ENCODE measurements at places on chromosomes 11 and 22.
A peak's percentile ranks its signal among the peaks of the same experiment; 100 is the strongest.

GRCh38 chr11:6481924-6482275 is 599 bp downstream of the TIMM10B start:
- no peak for DNase-seq

DNA sequence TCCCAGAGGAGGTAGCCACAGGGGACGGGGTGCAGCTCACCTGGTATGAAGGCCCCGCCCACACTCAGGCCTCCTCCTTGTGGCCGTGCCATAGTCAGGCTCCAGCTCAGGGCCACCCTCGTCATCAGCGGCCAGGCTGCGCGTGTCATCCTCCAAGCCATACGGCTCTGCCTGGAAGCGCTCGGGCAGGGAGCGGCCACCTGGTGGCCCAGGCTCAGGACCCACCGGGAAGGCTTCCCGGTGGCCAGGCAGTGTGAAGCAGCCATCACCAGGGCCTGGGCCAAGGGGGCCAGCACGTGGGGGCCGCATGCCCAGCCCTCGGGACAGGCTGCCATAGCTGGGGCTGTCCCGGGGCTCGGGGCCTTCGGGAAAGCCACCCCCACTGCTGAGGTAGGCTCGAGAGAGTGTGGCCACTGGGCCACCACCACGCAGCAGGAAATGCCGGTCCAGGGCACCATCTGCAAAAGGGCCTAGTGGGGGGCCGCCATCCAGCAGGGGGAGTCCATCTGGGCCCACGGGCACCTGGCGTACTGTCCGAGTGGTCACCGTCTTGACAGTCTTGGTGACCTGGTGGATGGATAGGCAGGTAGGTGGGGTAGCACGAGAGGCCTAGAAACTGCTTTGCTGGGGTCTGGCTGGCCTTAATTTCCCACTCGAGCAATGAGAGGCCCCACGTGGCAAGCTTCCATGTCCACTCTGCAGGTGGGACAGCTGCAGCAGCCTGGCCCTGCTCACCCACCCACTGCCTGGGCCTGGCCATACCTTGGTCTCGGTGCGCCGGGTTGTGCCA is 35.3 kb downstream of the ARVCF start:
- DNase-seq, result no peak

- DNase-seq, result no peak
Measured at GRCh38 chr11:3171931-3172560, 6.9 kb upstream of the OSBPL5 start.

- no peak for DNase-seq
Measured at GRCh38 chr11:2933375-2934020, 4.3 kb upstream of the PHLDA2 start.

DNA sequence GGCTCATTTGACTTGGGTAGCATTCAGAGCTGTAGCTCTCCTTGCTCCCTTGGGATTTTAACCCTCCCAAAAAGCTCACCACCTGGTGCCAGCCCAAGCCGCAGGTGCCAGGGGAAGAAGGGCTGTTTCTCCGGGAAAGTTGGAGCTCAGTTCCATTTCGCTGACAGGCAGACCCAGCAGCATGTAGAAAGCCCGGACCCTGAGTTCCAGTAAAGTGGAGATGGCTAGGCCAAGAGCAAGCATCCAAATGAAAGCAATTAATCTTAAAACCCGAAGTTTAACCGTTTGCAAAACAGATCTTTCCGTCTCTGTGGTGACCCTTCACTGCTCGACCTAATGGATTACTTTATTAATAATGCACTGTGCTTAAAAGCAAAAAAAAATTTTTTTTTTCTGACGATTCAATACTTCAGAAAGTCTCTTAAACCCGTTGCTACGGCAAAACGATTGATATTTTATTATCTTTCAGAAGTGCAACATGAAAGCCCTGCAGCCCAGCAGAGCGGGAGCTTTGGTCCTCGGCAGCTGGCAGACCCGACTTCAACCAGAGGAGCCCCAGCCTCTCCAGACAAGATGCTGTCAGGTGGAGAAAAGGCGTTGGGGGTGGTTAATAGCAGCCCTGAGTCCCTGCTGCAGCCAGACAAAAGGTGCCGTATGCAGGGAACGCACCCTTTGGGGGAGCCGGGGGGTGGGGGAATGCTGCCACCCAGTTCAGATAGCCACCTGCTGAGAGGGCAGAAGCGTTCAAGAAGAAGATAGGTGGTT is 3.3 kb downstream of the LMO1 start:
- DNase-seq, result no peak

DNA sequence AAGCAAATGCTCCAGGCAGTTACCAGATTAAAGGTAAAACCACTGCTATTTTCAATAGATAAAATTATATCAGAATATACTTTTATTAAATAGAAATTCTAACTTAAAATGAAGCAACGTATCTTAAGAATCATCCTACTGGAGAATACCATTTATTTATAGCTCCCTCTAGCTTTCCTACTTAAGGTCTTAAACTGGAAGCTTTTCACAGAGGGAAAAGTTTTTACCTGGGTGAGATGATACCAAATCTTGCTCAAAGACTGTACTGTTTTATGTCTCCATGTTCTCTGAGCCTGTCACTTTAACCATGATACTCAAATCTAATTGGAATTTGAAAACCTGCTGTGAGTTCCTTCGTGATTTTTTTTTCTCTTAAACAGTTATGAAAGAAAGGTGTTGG is 291.8 kb downstream of the AASDHPPT start:
- no peak for DNase-seq

DNA sequence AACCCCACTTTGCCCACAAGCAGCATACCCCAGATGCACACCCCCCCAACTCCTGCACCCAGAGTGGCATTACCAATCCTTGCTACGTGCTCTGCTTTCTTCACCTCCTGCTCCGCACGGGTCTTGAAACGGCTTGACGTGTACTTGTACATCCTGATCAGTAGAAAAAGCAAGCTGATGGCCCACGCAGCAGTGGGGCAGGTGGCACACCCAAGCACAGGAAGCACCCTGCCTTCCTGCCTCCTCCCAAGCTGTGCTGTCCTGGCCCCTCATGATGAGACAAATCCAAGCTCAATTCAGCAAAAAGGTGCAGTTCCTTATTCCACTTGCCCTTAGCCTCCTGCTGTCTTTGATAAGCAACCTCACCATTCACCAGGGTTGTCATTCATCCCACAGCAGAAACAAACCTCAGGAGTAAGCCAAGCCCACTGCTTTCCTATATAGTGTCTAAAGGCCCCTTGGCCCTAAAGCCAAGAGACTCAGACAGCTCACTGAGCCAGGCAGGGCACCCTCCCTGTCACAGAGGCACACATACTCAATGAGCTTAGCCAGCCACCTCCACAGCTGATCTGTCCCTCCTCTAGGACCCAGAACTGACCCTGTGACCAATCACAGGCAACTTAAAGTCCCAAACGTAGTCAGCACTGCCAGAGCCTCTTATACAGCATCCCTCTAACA is 27.8 kb downstream of the MORC2 start:
- no peak for DNase-seq

DNA sequence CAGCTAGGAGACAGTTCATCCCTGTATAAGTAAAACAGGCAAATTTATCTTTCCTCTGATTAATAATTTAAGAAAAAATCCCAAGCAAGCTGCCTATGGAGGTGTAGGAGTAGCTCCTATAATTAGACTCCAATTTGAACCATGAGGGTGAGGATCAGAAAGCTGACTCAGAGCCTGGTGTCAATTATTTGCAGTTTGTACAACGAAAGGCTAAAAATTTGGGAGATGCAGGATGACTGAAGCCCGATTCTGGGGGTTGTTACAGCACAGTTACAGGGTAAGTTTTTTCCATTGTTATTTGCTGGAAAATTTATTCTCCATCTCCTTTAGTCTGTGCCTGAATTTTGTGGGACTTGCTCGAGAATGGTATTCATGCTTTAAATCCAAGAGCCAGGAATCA is 359.4 kb upstream of the CCDC90B start:
- no peak for DNase-seq

- DNase-seq, result peak; percentile 12
Measured at GRCh38 chr22:36881504-36882245, 20.9 kb downstream of the NCF4 start.

DNA sequence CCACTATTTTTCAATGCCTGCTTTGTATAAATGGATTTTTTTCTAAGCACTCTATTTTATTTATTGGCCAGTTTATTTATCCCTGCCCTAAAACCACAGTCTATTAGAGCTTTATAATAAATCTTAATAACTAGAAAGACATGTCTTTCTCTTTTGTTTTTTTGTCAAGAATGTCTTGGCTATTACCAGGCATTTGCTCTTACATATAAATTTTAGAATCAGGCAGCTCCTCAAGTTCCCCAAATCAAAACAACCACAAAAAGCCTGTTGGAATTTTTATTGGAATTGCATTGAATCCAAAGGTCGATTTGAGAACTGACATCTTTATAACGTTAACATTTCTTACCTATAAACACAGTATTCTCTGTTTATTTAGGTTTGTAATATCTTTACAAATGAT is 85.8 kb upstream of the SC5D start:
- DNase-seq, result no peak

DNA sequence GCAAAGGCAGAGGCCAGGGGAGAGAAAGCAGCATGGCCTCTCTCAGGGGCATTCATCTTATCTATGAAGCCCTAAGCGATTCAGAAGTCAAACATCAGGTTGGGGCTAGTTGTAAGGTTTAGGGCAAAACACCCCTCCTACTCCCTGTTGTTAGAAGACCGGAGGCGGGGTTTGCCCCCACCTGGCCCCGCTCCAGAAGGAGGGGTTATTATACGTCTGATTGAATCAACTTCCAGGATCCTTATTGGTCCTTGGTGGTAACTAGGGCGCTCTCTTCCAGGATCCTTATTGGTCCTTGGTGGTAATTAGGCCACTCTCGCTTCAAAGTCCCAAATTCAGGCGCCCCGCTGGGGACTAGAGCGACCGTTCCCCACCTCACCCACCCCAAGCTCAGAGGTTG is 12.1 kb upstream of the SMTN start:
- no peak for DNase-seq

DNA sequence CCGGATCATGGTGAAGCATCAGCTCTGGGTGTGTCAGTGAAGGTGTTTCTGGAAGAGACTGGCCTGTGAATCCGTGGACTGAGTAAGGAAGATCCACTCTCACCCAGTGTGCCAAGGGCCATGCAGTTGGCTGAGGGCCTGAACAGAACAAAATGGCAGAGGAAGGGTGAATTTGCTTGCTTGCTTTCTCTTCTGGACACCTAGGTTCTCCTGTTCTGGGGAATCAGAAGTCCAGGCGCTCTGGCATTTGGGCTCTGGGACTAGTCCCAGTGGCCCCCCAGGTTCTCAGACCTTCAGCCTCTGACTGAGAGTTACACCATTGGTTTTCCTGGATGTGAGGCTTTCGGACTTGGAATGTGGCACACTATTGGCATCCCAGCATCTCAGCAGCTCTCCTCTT is 1170.8 kb downstream of the TBC1D22A start:
- no peak for DNase-seq

DNA sequence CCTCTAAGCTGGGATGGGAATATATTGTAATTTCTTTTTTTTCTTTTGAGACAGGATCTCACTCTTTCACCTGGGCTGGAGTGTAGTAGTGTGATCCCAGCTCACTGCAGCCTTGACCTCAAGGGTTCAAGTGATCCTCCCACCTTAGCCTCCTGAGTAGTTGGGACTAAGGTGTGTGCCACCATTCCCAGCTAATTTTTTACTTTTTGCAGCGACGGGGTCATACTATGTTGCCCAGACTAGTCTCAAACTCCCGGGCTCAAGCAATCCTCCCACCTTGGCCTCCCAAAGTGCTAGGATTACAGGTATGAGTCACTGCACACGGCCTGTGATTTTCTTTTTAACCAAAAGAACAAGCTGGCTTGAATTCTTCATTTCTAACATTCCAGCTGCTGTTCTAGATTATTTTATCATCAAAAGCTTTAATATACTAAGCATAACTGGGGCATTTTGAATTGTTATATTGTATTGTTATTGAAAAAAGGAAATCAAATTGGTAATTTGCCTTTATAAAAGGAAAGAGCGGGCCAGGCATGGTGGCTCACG is 26.8 kb upstream of the PPP2R1B start:
- DNase-seq, result no peak

DNA sequence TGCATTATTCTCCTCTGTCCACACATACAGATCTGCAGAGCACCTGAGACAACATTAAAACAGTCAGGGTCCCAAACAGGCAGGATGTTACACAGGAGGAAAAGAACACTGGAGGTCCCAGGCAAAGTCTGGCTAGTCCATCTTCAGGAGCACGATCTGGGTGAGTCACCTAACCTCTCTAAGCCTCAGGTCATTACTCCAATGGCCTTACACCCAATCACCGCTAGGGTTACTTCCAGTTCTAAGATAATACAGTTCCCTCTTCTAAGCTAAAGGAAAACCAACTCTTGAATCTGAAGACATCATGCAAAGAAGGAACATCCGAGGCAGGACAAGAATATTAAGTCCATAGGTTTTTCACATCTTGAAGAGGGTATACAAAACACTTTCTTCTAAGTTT is 24.5 kb downstream of the ASCC2 start:
- no peak for DNase-seq

DNA sequence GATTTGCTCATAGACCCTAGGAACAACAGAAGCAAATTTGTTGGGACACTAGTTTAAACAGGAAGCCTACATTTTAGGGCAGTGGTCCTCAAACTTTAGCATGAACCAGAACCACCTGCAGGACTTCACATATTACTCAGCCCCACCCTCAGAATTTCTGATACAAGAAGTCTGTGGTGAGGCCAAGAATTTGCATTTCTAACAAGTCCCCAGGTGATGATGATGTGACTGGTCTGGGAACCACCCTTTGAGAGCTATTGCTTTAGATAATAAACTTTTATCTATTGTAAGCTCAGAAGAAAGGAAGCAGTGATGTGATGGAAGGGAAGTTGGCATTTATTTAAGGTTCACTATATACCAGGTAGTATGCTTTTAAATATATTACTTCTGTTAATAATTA is 194.0 kb downstream of the FAM181B start:
- DNase-seq, result no peak

DNA sequence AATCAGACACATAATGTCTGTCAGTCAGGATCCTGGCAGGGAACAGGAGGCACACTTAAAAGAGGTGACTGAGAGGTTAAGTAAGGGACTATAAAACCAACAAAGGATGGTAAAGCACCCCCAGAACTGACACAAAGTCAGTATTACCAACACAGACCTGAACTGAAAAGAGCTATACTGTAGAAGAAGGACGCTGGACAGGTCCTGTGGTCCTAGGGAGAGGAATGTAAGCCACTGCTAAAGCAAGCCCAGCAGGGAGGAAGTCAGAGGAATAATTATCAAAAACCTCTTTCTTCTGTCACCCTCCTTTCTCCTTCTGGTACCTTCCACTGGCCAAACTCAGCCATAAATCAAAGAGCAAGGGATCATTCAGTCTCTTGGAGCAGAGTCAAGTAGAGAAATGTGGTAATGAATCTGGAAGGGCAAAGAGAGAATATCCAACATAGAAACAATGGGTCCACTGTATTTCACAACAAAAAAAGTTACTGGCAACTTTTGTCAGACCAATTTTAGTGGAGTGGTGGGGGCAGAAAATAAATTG is 33.4 kb upstream of the ANGPTL5 start:
- no peak for DNase-seq

- no peak for DNase-seq
Measured at GRCh38 chr11:962688-963087, 37.0 kb downstream of the AP2A2 start.

GRCh38 chr11:85086504-85087284 is 540.5 kb downstream of the DLG2 start:
- no peak for DNase-seq

GRCh38 chr11:101786916-101787315 is 127.9 kb upstream of the CEP126 start:
- no peak for DNase-seq

GRCh38 chr11:73158356-73159051 is 16.4 kb upstream of the FCHSD2 start:
- no peak for DNase-seq

- DNase-seq, result no peak
Measured at GRCh38 chr11:113247966-113248365, 66.4 kb upstream of the TTC12 start.

Measured in NCI-H1930 (cell line).